Stimulated activated CD8-positive, alpha-beta memory T cell treated with anti-CD3 and anti-CD28 coated beads, Interleukin-4, amount 100 ng/mL, for 1 hour (primary cell): ENCODE measurements at places on chromosomes 4 and X.

DNA sequence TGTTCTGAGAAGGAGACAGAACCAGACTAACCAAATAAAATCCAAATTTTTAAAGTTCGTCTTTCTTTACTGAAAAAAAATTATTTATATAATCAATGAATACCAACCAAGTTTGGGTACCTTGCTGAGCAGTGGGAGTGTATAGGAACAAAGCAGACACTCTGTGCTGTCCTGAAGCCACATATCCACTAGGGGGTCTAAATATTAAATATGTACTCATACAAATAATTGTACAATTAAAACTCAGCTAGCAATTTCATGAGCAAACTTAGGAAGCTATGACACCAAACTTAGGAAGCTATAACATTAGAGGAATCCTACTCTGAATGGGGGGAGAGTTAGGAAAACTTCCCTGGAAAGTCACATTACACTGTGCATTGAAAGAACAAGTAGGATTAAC lies 582.0 kb upstream of the EPHA5 start:
- no peak for DNase-seq

DNA sequence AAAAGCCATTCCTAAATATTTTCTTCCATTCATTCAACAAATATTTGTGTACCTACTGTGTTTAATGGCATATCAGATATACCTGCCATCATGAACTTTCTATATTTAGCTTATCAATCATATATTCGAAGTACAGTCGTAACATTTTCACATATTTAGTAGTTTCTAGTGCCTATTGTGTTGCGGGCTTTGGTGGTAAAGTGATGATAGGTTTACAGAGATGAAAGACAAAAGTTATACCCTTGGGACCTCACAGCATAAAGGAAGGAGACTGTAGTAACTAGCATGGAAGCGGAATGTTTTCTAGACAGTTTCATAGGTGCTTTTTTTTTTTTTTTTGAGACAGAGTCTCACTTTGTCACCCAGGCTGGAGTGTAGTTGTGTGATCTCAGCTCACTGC lies 39.5 kb downstream of the RBPJ start:
- DNase-seq = no peak

DNA sequence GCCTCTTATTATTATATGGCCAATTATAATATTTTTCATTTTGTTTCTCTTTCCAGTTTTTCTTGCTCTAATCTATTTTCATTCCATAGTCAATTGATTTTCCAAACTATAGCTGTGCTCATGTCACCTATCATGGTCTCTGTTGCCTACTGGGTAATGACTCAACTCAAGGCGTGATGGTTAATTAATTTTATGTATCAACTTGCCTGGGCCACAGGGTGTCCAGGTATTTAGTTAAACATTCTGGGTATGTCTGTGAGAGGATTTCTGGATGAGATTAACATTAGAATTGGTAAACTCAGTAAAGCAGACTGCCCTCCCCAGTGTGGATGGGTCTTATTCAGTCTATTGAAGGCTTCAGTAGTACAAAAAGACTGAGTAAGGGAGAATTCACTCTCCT lies 9.9 kb downstream of the FHIP1A start:
- no peak for DNase-seq

DNA sequence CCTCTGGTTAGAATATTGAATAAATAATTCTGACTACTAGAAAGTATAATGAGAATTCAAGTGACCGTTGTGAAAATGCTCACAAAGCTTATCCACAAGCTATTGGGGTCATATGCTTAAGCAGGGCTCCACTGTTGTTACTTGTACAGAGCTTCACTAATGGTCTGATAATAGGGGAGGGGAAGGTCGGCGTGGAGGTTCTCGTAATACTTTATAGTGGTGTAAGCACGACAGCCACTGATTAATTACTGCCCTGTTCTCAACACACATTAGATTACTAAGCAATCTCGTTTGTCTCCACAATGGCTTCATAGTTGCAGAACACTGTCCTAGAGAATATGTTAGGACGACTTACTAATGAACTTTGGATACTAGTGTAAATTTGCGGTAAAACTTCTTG lies 11.6 kb downstream of the UNC5C start:
- DNase-seq = no peak

GRCh38 chr4:39937683-39938268 lies 39.9 kb downstream of the PDS5A start:
- DNase-seq = no peak

DNA sequence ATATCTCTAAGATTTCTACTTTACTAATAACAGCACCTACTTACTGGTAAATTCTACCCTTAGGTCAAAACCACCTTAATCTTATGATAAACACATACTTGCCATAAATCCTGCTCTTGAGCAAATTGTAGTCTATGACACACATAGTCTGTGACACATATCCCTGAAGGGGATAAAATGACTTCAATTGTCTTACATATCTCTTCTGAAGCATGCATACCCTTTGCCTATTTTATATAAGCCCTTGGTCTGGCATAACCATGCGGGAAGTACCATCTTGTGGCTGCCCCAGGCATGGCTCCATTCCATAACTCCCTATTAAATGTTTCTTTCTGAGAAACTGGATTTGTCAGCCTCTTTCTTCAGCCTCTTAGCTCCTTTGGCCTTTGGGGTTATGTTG lies 248.9 kb downstream of the SLC7A11 start:
- no peak for DNase-seq

DNA sequence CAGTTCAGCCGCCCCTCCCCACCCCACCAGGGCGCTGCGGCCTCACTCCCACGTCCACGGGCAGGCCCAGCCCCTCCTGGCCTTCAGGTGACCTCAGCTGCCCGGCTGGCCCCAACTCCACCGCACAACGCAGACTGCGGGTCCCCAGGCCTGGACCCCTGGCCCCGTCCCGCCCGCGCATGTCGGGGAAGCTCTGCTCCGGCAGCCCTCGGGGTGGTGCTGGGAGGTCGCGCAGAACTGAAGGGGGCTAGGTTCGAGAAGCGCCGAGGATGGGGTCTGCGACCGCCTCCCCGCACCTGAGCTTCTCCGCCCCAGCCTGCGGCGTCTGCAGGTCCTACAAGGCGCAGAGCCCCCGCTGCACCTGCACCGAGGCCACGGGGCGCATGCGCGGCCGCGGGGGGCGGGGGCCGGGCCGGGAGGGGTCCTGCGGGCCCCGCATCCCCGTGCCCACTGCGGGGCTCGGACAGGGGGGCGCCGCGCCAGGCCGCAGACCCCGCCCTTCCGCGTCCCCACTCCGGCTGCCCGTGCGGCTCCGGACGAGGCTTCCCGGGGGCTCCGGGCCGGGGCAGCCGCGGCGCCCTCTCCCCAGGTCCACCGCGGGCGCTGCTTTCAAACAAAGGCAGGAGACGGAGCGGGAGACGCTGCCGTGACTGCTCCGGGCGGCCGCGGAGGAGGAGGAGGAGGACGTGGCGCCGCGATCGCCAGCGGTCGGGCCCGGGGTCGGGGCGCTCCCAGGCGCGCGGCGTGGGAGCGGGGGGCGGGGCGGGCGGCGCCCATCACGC lies 672 bp upstream of the NAT8L start:
- DNase-seq = no peak

DNA sequence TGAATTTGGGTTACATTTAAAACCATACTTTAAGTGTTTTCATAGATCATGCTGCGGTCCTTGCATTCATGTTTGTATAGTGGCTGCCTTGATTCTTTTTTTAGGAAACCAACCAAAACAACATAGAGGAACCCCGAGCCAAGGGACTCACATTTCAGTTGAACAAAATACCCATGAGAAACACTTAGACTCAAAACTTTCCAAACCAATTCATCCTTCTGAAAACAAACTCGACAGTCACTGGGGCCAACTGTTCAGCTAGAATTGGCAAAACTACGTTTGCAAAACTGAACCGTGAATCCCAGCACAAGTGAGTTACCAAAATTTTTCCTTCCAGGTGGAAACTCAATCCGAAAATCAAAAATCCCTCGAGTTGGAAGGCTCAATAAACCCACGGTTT lies 1.4 kb downstream of the ADGRA3 start:
- DNase-seq = no peak

GRCh38 chr4:19346636-19347035 lies 905.1 kb upstream of the SLIT2 start:
- no peak for DNase-seq
